ENCODE measurements at places on chromosomes 7 and 10.

- peak; percentile 65 for DNase-seq
Measured at GRCh38 chr7:71659622-71660021, 527.7 kb downstream of the GALNT17 start.

DNA sequence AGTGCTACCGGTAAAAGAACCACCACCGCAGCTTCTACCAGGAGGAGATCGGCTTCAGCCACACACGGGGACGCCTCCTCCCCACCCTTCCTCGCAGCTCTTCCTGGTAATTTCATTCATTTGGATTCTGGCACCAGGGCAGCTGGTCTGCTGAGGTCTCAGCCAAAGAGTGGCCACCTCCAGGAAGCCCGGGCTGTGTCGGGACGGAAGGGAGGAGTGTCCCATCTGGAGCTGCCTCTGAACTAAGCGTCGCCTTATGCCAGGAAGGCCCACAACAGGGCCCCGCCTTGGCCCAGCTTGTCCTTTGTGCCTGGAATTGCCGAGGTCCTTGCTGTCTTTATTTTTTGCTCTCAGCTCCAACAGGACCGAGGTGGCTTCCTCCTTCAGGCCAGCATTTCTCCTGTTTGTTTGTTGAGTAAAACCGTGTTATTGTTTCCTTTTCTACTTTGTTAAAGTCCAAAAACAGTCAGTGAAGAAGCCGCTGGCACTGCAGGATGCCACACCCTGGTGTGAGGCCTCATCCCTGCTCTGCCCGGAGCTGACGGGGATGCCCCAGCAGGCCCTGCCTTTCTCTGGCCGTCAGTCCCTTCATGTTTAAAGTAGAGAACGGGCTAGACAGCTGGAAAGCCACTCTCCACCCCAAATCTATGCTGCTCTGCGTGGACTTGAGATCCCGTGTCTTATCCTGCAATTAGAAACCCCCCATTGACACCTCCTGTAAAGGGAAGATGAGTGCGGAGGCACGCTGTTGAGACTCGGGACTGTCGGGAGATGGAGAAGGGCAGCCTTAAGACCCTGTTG is 24.5 kb upstream of the TTYH3 start:
- peak; percentile 85 for DNase-seq

DNA sequence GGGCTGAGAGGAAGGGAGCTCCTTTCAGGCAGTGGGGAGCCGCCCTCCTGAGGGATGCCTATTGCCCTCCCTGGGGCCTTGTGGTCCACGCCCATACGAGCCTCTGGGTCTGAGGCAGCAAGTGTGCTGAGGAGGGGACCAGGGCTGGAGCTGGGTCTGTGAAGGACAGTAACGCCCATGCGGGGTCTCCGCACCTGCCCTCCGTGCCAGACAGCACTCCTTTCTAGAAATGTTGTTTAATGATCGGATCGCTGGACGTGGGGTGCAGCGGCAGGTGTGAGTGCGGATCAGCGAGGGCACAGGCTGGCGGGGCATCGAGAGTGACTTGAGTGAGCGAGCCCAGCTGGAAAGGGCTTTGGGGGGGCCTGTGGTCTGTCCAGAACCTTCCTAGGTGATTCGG is 70.1 kb downstream of the ELFN1 start:
- peak; percentile 20 for DNase-seq

DNA sequence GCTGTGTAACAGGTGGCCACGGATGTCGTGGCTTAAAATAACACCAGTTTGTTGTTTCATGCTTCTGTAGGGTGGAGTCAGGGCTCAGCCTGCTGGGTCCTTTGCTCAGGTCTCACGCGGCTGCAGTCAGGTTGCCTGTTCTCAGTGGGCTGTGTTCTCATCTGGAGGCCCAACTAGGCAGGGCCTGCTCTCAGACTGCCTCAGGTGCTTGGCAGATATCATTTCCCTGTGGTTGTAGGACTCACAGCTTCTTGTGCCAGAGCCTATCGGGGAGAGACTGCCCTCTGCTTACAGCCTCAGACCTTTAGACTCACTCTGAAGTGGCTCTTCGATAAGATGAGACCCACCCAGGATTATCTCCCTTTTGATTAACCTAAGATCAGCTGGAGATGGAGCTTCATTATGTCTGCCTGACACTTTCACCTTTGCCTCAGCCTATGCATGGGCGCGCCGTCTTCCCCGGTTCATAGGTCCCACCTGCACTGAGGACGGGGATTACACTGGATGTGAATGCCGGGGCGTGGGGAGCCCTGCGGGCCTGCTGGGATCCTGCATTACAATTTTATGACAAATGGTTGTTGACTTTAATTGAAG is 55.3 kb downstream of the INPP5A start:
- no peak for DNase-seq

DNA sequence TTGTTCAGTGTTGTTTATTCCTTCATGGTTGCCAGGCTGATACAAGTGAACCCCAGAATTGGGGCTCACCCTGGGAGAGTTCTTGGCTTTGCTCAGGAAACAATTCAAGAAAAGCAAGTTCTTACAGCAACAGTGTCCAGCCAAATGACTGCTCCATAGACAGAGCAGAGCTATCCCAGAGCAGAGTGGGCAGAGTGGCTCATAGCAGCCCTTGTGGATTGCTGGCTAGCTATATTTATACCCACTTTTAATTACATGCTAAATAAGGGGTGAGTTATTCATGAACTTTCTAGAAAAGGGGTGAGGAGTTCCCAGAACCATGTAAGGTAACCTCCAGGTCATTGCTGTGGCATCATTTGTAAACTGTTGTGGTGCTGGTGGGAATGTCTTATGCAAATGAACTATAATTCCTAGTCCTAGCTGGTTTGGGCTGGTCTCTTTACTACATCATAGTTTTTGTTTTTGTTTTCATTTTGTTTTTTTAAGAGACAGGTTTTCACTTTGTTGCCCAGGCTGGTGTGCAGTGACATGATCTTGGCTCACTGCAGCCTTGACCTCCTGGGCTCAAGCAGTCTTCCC is 59.9 kb upstream of the HBP1 start:
- no peak for DNase-seq

DNA sequence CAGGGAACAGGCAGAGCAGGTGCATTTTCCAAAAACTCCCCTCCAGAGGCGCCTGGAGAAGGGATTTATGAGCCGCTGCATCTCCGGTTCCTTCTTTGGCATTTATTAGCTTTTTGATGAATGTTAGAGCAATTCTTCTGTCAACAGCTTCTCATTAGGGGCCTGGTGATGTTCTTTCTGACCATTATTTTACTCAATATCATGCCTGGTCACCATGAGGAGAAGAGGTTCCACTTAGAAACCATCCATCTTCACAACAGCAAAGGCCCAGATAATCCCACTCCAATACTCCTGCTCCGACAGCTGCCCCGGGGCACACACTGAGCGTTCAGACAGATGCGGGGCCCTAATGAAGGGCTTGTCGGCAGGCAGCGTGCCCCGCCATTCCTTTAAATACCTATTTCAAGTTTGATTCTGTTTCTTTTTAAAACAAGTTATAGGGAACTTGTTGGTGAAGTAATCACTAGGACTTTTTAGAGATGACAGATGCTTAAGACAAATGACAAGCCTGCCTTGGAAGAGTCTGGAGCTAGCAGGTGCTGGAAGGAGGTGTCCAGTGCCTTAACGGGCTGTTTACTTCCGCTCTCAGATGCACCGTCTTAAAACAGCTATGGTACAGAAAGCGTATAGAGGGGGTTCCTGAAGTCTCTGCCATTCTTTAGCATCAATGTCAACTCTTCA is 31.7 kb downstream of the ECHDC3 start:
- DNase-seq, result no peak

- no peak for DNase-seq
Measured at GRCh38 chr10:87837445-87837844, 19.4 kb upstream of the ATAD1 start.

GRCh38 chr7:156816943-156817572 is 75.9 kb downstream of the LMBR1 start:
- no peak for DNase-seq

DNA sequence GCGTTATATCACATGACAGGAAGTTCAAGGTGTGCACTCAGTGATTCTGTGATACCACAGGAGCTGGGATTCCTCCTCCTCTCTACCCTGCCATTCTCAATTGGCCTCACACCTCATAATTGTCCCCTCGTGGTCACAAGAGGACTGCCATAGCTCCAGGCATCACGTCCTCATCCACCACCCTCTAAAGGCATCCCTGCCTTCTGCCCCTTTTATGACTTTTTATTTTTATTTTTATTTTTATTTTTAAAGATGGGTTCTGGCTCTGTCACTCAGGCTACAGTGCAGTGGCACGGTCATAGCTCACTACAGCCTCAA is 47.0 kb downstream of the PDGFA start:
- no peak for DNase-seq

DNA sequence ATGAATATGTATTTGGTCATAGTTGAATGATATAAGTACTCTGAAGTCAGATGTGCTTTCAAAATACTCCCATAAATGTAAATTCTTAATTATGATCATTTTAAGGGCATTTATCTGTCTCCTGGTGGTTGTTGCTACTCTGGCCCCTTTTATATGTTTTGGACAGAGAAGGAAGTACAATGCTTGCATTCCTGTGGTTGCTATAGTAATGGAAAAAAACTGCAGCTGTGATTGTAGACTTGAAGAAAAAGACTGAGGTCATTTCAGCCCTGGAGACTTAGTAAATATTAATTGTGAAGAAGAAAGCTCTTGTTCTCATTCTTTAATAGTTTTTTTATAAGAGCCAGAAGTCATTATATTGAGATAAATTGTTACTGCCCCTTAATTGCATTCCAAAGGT is 70.2 kb upstream of the FERD3L start:
- no peak for DNase-seq

DNA sequence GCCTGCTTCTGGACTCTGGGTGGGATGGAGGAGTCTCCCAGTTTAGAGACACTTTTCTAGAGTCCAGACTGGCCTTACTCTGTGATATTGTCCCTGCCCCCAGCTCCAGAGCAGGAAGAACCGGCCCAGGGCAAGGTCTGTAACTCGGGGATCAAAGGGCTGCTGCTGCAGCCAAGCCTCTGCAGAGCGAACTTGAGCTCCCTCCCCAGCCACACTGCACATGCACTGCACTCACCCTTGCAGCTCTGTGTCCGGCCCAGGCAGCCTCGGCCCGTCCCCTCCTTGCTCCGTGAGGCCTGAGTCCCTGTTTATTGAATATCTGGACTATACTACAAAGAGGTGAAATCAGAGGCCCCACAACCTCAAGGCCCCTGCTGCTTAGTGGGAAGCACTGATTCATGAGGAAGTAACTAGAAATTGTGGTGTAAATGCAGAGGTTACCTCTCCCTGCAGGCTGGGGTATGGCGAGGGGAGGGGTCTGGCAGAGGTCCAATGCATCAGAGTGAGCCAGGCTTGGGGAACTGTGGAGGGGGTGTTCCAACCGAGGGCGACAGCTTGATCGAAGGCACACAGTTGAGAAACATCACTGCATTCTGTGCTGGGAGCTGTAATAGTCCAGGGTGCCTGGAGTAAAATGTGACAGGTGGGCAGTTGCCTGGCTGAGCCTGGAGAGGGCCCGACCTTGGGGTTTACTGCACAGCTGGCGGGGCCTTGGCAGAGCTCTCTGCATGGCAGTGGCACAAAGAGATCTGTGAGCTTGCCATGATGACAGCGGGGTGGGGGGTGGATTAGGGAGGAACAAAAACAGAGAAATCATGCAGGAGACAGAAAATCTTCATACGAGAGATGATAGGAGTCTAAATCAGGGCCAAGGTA is 49.1 kb downstream of the AOC1 start:
- DNase-seq, result peak; percentile 66

- no peak for DNase-seq
Measured at GRCh38 chr7:102721-103120, 89.7 kb upstream of the FAM20C start.

- no peak for DNase-seq
Measured at GRCh38 chr7:135277161-135277560, 43.5 kb downstream of the STRA8 start.

- DNase-seq, result no peak
Measured at GRCh38 chr7:37540917-37541316, 92.3 kb upstream of the ELMO1 start.

- no peak for DNase-seq
Measured at GRCh38 chr10:43978091-43978490, 329.4 kb upstream of the ZNF32 start.

DNA sequence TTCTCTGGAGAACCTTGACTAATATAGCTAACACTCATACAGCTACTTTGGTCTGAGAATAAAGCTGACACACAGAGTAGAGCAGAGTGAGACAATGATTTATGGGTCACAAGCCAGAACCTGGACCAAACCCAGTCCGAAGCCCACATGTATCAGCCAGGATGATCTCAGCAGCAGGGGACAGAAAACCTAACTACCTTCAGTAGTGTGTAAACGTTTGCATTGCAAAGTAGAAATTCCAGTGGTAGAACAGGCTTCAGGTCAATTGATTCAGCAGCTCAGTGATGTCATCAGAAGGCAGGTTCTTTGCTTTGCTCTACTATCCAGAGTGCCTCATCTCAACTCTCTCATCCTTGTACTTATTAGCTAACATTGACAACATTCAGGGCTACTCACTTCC is 62.5 kb upstream of the PALS2 start:
- no peak for DNase-seq

GRCh38 chr10:88455831-88456230 is 127.3 kb downstream of the RNLS start:
- DNase-seq, result no peak

- no peak for DNase-seq
Measured at GRCh38 chr7:146565872-146566271, 449.3 kb downstream of the CNTNAP2 start.

DNA sequence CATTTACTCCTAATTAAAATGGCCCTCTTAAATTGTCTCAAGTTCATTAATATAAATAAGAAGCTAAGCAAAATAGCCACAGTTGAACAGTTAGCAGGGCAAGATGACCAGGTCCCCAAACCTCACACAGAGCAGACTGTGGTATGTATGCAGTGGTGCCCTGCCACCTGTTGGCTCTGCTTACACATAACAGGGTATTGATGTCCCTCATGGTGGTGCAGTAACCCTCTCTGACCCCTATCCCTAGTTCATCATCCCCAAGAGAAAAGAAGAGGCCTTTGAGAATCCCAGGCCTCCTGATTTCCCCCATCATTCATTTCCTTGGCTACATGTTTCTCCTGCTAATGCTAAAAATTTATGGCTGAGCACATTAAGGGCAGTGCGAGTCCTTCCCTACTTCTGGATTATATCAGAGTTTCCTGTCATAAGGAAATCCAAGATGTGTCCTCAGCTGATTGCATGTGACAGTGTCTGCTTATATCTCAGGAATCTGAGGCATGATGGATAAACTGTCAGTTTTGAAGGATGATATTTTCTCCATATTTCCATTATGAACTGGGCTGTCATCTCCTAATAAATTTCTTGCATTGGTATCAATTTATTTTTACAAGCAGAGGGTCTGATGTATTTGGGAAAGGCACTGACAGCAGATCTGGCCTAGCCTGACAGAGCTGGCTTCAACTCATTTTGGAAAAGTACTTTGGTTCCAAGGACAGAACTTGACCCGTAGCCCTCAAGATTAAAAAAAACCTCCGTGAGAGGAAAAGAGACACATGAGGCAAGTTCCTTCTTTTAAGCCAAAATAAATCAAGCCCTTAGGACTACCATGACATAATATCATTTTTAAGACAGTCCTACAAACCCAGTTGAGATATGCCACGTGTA is 880.6 kb downstream of the LRMDA start:
- DNase-seq, result peak; percentile 39

Measured in left ventricle myocardium superior (tissue), 1 donor.